ENCODE measurements at places on chromosomes 1 and 21. TPM values are rescaled to one million over a fixed set of nuclear protein-coding genes. Genes with fewer than 3 reads are reported as not detected.
A peak's percentile ranks its signal among the peaks of the same experiment; 100 is the strongest.

GRCh38 chr1:158112994-158113758 lies 67.5 kb upstream of the CD1D start:
- no peak overlapping the region for H3K27ac ChIP-seq
- H3K36me3 ChIP-seq, result no peaks in the 10 kb centered on the region
- peak; percentile 42 for DNase-seq
- H3K27me3 ChIP-seq, result peaks cover 5% of the 10 kb centered on the region
- H3K4me1 ChIP-seq, result peaks cover 14% of the 10 kb centered on the region

DNA sequence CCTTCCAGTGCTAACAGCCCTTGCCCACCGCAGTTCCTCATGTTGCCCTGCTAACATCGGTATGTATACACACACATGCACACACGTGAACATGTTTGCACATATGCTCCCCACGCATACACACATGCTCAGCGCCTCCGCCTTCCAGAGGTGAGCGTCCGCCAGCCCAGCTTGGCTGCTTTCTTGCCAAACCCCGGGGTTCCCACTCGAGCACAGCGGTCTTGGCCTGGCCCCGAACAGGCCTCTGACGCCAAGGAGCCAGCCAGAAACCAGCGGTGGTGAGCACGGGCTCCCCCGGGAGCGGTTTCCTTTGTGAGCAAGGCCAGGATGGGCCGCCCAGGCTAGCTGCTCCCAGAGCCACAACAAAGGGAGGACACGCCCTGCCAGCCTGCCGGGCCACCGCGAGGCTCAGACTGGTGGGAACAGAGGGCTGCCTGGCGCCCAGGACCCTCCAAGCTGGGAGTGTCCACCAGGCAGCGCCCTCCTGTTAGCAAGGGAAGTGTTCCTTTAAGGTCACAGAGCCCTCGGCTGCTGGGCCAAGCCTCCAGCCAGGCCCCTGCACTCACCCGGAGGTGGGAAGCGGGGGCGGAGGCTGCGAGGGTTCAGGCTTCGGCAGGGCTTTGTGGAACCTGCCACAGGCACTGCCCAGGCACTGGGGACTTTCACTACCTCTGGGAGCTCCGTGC lies 65.4 kb downstream of the ALPL start:
- no peak overlapping the region for H3K4me3 ChIP-seq

- no peak overlapping the region for H3K27ac ChIP-seq
- peaks cover 8% of the 10 kb centered on the region for H3K4me1 ChIP-seq
- H3K4me3 ChIP-seq, result no peak overlapping the region
- DNase-seq, result peak; percentile 18
- H3K27me3 ChIP-seq, result no peaks in the 10 kb centered on the region
Measured at GRCh38 chr1:17207540-17207939, 2.6 kb downstream of the PADI1 start.

DNA sequence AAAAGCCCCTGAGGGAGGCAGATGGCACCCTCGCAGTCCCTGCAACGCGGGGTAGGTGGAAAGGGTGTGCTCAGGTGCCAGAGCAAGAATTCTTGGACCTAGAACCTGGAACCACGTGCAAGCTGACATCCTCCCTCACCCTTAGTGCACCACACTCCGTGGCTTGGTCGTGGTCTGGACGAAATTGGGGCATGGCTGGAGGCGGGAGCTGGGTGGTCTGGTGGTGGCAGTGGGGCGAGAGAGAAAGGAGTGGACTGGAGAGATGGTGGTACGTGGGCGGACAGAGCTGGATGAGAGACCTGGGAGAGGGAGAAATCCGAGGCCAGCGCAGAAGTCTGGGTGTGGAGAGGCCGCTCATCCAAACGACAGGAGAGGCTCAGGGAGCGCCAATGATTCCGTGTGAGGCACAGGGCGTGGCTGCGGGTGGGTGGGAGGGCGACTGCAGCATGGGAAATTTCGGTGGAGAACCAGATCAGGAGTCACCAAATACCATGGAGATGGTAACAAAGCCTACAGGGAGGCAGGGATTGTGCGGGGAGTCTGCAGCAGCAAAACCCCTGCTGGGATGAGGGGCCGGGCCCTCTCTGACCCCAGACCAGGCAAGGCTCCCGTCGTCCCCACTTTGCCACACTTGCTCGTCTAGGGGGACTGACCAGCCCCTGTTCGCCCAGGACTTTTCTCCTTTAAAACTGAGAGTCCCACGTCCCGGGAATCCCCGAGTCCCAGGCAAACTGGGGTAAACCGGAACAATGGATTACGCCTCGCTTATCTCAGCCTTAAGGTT lies 31.9 kb downstream of the CDCP2 start:
- no peak for DNase-seq
- H3K36me3 ChIP-seq, result no peaks in the 10 kb centered on the region
- no peaks in the 10 kb centered on the region for H3K27me3 ChIP-seq
- H3K4me3 ChIP-seq, result no peak overlapping the region

DNA sequence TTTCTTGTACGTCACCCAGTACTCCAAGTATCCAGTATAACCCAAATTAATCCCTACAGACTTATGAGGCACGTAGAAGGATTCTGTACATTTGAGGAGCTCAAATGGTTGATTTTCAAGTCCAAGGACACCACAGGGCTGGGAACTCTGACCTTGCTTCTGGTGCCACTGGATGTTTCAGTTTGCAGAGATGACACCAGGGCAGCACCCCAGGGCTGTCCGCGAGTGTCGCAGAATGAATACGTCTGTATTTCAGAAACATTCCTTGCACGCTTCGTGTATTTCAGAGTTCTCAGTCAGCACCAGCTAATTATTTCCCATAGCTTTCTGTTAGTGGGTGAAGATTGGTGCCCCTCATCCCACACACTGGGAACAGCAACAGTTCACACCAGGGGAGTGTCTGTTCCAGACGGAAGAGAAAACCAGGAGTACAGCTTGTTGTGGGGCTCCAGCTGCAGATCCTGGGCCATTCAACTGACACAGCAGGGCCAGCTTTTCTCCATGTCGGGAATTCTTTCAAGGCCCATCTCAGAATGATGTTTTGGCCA lies 159.2 kb downstream of the RHOU start:
- no peaks in the 10 kb centered on the region for H3K4me1 ChIP-seq
- no peak overlapping the region for H3K4me3 ChIP-seq
- no peak overlapping the region for H3K27ac ChIP-seq
- no peaks in the 10 kb centered on the region for H3K36me3 ChIP-seq
- no peaks in the 10 kb centered on the region for H3K27me3 ChIP-seq

- H3K27ac ChIP-seq, result no peak overlapping the region
- H3K4me1 ChIP-seq, result no peaks in the 10 kb centered on the region
- H3K27me3 ChIP-seq, result no peaks in the 10 kb centered on the region
- no peak overlapping the region for H3K4me3 ChIP-seq
Measured at GRCh38 chr1:112981426-112981825, 25.4 kb upstream of the SLC16A1 start.

DNA sequence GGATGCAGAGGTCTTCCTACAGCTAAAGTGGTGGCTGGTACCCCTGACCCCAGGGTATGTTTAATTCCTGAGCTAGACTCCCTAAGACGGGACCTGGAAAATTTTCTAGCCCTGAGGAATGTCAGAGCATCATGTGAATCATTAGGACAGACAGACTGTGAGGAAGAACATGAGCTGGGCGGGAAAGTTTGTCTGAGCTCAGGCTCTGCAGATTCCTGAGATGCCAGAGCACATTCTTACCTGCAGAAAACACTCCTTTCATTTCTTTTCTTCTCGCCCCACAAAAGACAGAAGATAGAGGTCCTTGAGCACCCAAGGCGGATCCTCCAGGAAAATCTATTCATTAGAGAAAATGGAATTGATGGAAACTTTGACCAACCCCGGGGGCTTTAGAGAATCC lies 6.5 kb downstream of the CAPN2 start:
- DNase-seq, result no peak
- H3K4me1 ChIP-seq, result peaks cover 42% of the 10 kb centered on the region
- no peak overlapping the region for H3K27ac ChIP-seq
- H3K36me3 ChIP-seq, result no peaks in the 10 kb centered on the region

GRCh38 chr1:70034403-70034802 lies 171.0 kb downstream of the LRRC40 start:
- H3K36me3 ChIP-seq, result no peaks in the 10 kb centered on the region
- H3K27ac ChIP-seq, result no peak overlapping the region
- no peak for DNase-seq
- H3K27me3 ChIP-seq, result no peaks in the 10 kb centered on the region

GRCh38 chr1:30287976-30288375 lies 435.4 kb downstream of the MATN1 start:
- DNase-seq, result no peak
- no peak overlapping the region for H3K27ac ChIP-seq
- no peaks in the 10 kb centered on the region for H3K4me1 ChIP-seq
- H3K27me3 ChIP-seq, result no peaks in the 10 kb centered on the region

- H3K27me3 ChIP-seq, result no peaks in the 10 kb centered on the region
- H3K4me3 ChIP-seq, result no peak overlapping the region
- H3K4me1 ChIP-seq, result peaks cover 13% of the 10 kb centered on the region
- no peak for DNase-seq
Measured at GRCh38 chr1:26983863-26984262, 9.6 kb upstream of the TRNP1 start.

DNA sequence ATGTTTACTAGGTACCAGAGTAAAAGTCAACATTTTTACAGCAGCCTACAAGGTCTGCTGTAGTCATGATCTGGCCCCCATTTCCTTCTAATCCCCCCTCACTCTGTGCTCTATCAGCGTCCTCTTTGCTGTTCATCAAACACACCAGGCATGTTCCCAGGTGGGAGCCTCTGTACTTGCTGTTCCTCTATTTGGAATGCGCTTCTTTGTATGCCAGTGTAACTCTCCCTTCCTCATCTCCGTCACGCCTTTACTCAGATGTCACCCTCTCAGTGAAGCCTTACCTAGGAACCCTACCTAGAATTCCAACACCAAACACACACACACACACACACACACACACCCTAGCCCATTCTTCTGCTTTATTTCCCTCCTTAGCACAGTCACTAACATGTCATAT lies 21.0 kb downstream of the TP53BP2 start:
- no peak for DNase-seq
- no peaks in the 10 kb centered on the region for H3K36me3 ChIP-seq
- H3K27ac ChIP-seq, result no peak overlapping the region
- H3K27me3 ChIP-seq, result no peaks in the 10 kb centered on the region
- no peak overlapping the region for H3K4me3 ChIP-seq

DNA sequence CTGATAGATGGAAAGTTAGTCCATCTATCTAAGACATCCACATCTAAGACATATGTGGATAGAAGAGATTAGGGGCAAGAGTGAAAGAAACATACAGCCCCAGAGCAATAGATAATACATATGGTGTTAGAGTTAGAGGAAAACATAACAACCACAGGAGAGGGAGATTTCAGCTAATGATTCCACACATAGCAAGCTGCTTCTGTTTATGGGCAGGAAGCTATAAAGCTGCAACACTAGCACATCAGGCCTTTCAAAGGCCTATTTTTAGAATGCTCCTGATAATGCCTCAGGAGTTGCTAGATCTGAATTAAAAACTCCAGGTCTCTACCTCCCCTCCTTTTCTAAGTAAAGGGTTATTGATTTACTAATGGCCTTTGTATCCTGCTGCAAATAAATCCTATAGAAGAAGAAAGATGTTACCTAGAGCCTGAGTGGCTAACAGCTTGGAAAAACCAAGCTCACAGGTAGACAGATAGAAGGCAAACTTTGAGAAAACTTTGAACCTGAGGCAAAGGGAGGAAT lies 36.1 kb downstream of the BRINP2 start:
- H3K4me1 ChIP-seq, result no peaks in the 10 kb centered on the region
- no peak for DNase-seq
- no peaks in the 10 kb centered on the region for H3K27me3 ChIP-seq
- H3K36me3 ChIP-seq, result no peaks in the 10 kb centered on the region
- H3K4me3 ChIP-seq, result no peak overlapping the region
- no peak overlapping the region for H3K27ac ChIP-seq

DNA sequence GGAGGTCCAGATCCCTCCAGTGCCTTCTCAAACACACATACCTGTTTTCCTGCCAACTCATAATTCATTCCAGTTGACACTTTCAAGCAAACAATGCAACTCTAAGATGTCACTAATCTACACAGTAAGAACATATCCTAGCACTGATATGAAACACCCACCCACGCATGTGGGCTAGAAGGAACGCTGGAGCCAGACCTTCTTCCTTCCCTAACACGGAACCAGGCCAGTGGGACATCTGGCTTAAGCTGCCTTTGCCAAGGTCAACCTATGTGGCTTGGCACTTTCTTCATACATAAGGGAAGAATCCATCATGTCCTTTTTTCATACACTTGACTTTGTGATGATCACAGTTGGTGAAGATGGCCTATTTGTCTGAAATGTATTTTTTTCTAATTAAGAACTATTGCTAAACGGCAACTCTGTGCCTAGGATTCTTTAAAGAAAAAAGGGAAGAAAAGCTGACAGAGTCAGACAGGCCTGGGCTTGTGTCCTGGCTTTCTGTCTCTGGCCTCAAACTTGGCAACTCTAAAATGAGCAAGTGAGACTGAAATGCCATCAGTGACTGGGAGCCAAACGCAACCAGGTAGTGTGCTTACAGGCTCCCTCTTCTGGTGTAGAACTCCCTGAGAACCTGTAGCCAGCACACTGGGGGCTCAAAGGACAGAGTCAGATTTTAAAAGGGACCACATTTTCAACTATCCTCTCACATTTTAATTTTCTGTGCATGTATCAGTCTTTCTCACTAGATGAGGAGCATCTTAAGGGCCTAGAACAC lies 92.6 kb upstream of the BEND5 start:
- H3K36me3 ChIP-seq, result no peaks in the 10 kb centered on the region
- no peaks in the 10 kb centered on the region for H3K27me3 ChIP-seq
- H3K4me3 ChIP-seq, result no peak overlapping the region
- DNase-seq, result no peak

DNA sequence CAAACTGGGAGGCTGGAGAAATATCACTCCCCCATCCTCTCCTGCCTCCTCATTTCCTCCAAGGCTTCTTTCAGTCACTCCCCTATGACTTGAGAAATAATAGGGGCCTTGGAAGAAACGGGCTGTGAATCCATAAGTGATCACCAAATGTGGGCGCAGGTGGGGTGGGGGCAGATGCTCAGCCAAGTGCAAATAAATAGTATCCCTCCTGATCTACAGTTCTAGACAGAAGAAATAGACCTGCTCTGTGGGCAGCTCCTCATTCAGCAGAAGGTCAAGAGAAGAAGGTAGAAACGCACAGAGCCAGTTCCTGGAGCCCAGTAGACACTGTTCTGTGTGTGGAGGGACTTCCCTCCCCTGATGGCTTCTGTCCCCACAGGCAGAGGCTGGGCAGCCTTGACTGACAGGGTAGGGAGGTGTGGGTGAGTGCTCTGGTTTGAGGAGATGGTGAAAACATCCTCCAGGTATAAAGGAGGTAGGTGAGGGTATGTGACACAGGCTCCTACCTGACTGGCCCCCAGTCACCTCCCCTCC lies 17.1 kb downstream of the PAX7 start:
- DNase-seq, result no peak
- H3K4me1 ChIP-seq, result peaks cover 15% of the 10 kb centered on the region
- peaks cover 52% of the 10 kb centered on the region for H3K27me3 ChIP-seq
- H3K27ac ChIP-seq, result no peak overlapping the region
- H3K4me3 ChIP-seq, result no peak overlapping the region

Gene RHD
- total RNA-seq, result not detected

Gene SPRR2F
- not detected for total RNA-seq

Gene FAM110D
- 4.6 TPM for total RNA-seq

Gene DMBX1
- total RNA-seq, result not detected

Gene AP4B1
- total RNA-seq, result 21.3 TPM

Gene TRIM45
- 7.5 TPM for total RNA-seq

Gene LAMC1
- 96.6 TPM for total RNA-seq
